ENCODE measurements at places on chromosomes 2 and 18. TPM values are rescaled to one million over a fixed set of nuclear protein-coding genes. Genes with fewer than 3 reads are reported as not detected.

CGREF1 gene
- total RNA-seq = not detected

GRCh38 chr2:64639691-64640090 is 14.0 kb downstream of the SERTAD2 start:
- H3K4me1 ChIP-seq = peaks cover 44% of the 10 kb centered on the region
- no peak for DNase-seq
- H3K27me3 ChIP-seq = no peaks in the 10 kb centered on the region
- H3K36me3 ChIP-seq = peaks cover 14% of the 10 kb centered on the region

DNA sequence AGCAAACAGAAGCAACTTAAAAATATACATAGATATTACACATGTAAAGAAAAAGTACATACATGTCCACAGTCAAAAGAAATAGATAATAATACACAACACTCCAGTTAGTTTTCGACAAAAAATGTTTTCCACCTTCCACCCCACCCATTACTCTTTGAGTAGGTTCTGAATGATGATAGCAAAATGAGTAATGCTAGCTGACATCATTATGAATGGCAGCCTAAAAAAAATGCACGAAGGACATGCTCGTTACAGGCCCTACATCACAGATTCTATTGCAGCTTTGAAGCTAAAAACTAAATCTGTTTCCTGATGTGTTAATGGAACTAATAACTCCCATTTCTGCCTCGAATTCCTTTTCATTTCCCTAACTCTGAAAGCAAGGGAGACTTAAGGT is 578.7 kb upstream of the NETO1 start:
- H3K4me3 ChIP-seq = no peak overlapping the region
- no peaks in the 10 kb centered on the region for H3K36me3 ChIP-seq
- H3K4me1 ChIP-seq = no peaks in the 10 kb centered on the region
- H3K27me3 ChIP-seq = no peaks in the 10 kb centered on the region
- no peak for DNase-seq

- no peak overlapping the region for H3K27ac ChIP-seq
- H3K36me3 ChIP-seq = no peaks in the 10 kb centered on the region
- DNase-seq = no peak
- H3K27me3 ChIP-seq = no peaks in the 10 kb centered on the region
- H3K4me3 ChIP-seq = no peak overlapping the region
- no peaks in the 10 kb centered on the region for H3K4me1 ChIP-seq
Observed at GRCh38 chr2:152222975-152223637, 47.5 kb upstream of the STAM2 start.

DNA sequence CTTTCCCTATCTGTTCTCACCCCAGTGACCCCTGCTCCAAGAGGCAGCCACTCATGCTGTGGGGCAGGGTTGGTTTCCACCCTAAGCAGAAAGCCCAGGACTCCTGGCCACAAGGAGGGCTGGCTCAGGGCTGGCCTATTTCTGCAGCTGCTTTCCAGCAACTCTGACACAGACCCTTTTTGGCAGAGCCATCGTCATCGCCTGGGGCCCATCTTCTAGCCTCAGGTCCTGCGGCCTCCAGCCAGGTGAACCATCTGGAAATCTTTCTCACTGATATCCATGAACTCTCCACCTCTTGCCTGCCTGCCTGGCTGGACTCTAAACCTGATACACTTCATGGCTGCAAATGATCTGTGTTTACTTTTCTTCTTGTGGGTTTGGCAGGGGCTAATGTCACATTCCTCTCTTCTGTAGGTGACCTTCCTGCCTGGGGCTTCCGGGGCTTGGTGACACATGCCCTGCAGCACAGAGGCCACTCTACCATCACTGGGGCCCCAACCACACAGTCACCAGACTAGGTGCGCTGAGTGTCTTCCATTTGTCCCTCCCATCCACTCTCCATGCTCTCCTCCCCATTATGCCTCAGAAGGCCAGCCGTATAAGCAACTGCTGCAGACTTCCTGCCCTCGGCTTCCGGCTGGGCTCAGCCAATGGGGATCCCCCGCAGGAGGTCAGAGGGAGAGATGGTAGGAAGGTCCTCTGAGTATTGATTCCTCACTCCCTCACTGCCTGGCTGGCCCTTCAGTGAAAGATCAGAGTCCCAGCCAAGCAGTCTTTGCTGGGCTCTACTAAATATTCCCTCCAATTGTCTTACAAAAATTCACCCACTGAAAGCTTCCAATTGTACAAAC is 9.7 kb upstream of the COPS8 start:
- no peak overlapping the region for H3K4me3 ChIP-seq
- H3K36me3 ChIP-seq = no peaks in the 10 kb centered on the region
- no peak for DNase-seq
- H3K4me1 ChIP-seq = no peaks in the 10 kb centered on the region
- no peaks in the 10 kb centered on the region for H3K27me3 ChIP-seq

HJURP gene
- 1.8 TPM for total RNA-seq

GRCh38 chr2:207238831-207239701 is 73.3 kb upstream of the KLF7 start:
- H3K4me3 ChIP-seq = no peak overlapping the region
- H3K27ac ChIP-seq = no peak overlapping the region
- DNase-seq = no peak
- H3K27me3 ChIP-seq = no peaks in the 10 kb centered on the region
- H3K4me1 ChIP-seq = no peaks in the 10 kb centered on the region

C2orf74 gene
- 7.6 TPM for total RNA-seq

GRCh38 chr18:68263481-68263880 is 451.4 kb downstream of the TMX3 start:
- H3K4me3 ChIP-seq = no peak overlapping the region
- no peaks in the 10 kb centered on the region for H3K4me1 ChIP-seq
- no peak overlapping the region for H3K27ac ChIP-seq
- H3K36me3 ChIP-seq = no peaks in the 10 kb centered on the region
- no peaks in the 10 kb centered on the region for H3K27me3 ChIP-seq

DNA sequence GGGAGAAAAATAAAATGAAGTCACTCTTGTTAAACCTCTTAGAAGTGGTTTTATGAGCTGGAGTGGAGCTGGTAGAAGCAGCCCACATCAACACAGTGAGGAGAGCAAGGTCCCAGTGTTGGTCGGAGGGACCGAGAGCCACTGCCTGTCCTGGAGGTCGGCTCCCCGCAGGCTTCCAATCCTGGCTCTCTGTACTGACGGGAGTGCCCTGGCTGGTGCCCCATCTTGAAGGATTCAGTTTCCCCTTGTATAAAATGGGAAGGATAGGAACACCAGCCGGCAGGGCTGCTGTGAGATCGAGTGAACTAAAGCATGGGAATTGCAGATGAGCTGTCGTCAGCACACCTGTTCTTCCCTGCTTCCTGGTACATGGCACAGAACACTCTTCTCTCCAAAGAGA is 104.3 kb upstream of the ID2 start:
- H3K27me3 ChIP-seq = no peaks in the 10 kb centered on the region
- peaks cover 25% of the 10 kb centered on the region for H3K4me1 ChIP-seq
- no peak for DNase-seq
- no peaks in the 10 kb centered on the region for H3K36me3 ChIP-seq

PLEK gene
- 10.1 TPM for total RNA-seq

FLACC1 gene
- 7.0 TPM for total RNA-seq

DNA sequence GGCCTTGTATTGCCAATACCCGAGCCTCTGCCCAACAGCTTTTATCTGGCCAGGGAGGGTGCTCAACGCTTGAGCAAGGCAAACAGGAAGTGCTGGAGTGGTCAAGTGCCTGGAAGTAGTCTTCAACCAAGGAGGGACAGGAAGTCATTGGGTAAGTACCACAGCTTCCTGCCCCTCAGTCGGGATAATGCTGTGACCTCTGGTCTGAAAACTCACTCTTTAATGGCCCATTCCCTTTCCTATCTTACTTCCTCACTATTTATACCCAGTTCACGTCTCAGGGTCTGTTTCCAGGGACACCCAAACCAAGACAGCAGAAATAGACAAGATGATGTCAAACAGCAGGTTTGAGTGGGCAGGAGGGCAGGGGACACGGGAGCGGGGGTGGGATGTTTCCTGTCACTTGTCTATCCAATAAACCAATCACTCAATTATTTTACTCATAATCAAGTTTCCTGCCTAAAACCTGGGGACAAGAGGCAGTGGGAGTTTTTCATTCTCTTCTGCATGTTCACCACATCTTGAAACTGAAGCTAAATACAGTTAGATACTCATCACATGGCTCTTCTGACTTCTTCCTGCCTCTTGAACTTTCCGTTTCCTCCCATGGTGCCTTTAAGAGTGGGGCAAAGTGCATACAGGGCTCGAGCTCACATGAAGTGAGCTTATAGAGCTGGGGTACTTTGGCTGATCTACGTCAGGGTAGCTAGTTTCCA is 68.9 kb upstream of the CAB39 start:
- peak; percentile 61 for DNase-seq
- H3K27ac ChIP-seq = peak overlapping the region; percentile 84
- H3K27me3 ChIP-seq = no peaks in the 10 kb centered on the region

GRCh38 chr2:15511686-15512085 is 49.4 kb downstream of the NBAS start:
- DNase-seq = no peak
- H3K36me3 ChIP-seq = peaks cover 39% of the 10 kb centered on the region
- H3K4me3 ChIP-seq = no peak overlapping the region
- H3K4me1 ChIP-seq = no peaks in the 10 kb centered on the region

DNA sequence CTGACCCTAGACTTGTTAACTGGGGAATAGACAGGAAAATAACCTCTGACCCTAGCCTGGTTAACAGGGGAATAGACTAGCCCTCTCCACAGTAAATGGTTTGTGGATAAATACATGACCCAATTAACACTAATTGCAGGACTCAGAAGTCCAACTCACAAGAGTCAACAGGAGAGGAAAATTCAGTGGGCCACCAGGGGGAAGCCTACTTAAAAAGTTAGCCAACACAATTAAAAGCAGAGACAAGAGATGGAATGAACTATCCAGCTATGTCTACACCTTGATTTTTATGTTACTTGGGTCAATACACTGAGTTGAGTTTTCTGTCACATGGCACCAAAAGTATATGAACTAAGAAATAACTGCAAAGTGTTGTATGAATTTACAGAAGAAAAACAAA is 158.8 kb upstream of the SLC39A10 start:
- no peak overlapping the region for H3K27ac ChIP-seq
- DNase-seq = peak; percentile 58
- no peaks in the 10 kb centered on the region for H3K27me3 ChIP-seq
- H3K4me3 ChIP-seq = no peak overlapping the region

All from CD4-positive, CD25-positive, alpha-beta regulatory T cell (primary cell).